ENCODE measurements at places on chromosomes 3 and 15. TPM values are rescaled to one million over a fixed set of nuclear protein-coding genes. Genes with fewer than 3 reads are reported as not detected.

- no peak for DNase-seq
These were observed 10.0 kb downstream of the HEXA start for GRCh38 chr15:72365844-72366243.

- peak; percentile 25 for DNase-seq
These were observed 43.5 kb downstream of the KLF15 start for GRCh38 chr3:126313580-126314304.

GRCh38 chr3:105397974-105398373, 31.3 kb downstream of the ALCAM start:
- DNase-seq, result no peak

NUP210 gene
- total RNA-seq, result 43.0 TPM

CYP1A2 gene
- not detected for total RNA-seq

- no peak for DNase-seq
These were observed 450.4 kb downstream of the MFSD1 start for GRCh38 chr3:159252274-159252673.

DNA sequence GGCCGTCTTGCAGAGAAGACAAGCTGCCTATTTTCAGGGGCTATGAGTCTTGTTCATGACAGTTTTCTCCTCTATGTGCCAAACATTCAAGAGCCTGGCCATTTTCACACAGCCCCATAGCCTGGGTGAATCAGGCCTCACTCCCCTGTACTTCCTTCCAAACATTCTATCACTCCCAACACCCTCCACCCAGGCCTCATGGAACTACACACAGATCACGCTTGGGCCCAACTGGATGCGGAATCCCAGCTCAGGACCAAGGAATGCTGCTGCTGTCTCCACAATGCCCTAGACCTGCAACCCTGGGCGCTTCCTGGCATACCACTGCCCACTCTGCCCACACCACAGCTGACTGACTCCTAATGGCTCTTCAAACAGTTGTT, 39.4 kb upstream of the PCSK6 start:
- no peak for DNase-seq

DNA sequence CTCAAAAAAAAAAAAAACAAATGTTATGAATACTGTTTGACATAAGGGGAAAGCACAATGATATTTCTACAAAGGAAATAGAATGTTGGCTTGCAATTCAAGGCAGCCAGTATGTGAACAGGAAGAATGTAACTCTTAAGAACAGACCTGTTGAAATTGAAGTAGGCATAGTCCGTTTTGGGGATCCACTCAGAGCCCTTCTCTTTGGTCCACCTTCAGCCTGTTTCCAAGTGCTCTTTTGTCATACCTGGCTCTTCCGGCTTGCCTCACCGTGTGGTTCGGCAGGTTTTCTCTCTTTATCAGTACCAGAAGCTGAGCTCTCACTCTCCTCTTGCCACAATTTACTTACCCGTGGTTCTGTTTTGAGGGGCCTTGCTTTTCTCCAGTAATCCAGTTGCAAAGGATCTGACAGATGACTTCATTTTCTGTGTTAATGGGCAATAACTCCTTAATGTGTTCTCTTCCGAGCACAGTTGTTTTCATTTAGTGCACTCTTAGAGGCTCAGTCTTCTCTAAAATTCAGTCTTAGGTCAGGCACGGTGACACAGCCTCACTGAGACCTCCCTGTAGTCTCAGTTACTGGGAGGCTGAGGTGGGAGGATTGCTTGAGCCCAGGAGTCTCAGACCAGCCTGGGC, 6.7 kb downstream of the ABHD17C start:
- no peak for DNase-seq

C3orf22 gene
- total RNA-seq, result not detected

LOXL1 gene
- total RNA-seq, result 21.3 TPM

- DNase-seq, result no peak
These were observed 30.9 kb upstream of the KCNMB3 start for GRCh38 chr3:179281825-179282224.

DNA sequence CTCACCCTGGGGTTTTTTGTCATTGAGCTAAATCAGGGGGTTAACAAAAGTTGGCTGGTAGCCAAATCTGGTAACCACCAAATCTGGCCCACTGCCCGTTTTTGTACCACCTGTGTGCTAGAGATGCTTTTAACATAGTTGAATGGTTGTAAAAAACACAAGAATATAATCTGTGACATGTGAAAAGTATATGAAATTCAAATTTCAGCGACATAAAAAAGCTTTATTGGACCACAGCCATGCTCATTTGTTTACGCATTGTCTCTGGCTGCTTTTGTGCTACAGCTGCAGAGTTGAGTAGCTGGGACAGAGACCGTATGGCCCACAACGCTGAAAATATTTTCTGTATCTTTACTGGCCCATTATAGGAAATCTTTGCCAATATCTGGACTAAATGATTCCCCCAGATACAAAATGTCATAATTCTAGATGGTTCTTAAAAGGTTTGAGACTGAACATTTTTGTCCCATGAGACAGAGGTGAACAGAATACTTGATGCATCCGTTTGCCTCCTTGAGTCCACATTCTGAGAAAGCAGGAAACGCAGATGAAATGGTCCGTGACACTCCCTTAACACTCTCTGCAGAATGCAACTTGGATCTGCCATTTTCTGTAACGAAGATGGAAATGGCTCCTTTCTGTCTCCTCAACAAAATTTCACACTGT, 120.9 kb upstream of the PDZRN3 start:
- DNase-seq, result no peak

- DNase-seq, result peak; percentile 56
These were observed 18.4 kb downstream of the MESP1 start for GRCh38 chr15:89732451-89733172.

- DNase-seq, result no peak
These were observed 21.1 kb downstream of the GAP43 start for GRCh38 chr3:115644391-115644790.

GRCh38 chr15:74206801-74207281, 4.3 kb upstream of the STRA6 start:
- DNase-seq, result no peak

GRCh38 chr15:45641999-45642932, 7.4 kb downstream of the SQOR start:
- no peak for DNase-seq

SSUH2 gene
- total RNA-seq, result 5.3 TPM

DNA sequence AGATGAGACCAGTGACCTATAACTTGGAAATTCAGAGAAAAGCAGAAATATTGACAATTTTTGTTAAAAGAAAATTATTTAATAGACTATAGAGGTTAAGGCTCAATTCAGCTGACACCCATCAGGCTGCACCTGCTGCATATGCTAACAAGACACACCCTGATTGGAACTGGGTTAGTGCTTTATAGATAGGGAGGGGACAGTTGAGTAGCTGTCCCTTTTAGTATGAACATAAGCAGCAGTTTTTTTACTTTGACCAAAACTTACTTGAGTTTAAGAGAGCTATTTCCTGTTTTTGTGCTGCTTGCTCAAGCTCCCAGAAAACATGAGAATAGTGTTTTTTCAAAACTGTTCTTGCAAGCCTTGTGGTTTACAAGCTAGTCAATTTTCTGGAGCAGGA, 292.6 kb downstream of the LRRC3B start:
- no peak for DNase-seq

ELL3 gene
- total RNA-seq, result 1.9 TPM

DNA sequence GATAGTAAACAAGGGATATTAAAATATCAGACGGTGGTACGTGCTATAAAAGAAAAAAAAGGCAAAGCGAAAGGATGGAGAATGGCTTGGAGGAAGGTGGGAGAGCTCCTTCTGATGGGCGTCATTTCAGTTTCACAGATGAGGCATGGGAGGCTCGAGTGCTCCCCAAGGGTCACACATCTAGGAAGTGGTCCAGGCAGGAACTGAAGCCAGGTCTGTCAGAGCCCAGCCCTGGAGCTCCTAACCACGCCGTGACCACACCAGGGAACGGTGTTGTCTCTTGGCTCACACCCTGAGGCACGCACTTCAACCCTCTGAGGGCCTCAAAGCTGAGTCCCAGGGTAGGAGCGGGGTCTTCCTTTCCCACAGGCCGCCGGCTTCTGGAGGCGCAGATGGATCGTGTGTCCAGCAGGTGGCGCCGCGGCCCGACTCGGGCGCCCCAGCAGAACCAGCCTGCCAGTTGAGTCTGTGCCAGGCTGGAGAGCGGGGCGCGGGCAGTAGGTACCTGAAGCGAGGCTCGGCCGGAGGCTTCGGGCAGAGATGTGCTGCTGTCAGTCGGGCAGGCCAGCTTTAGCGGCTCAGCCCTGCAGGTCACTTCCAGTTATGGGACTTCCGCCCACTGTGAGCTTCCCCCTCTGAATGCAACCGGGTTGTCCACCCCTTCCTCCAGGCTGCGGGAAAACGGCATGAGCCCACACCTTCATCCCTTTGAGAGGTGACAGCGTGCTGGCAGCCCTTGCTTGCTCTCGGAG, 68.1 kb downstream of the SLC6A1 start:
- peak; percentile 94 for DNase-seq

GRCh38 chr3:186254676-186255650, 107.1 kb downstream of the DGKG start:
- no peak for DNase-seq

- no peak for DNase-seq
These were observed 33.7 kb upstream of the TEX264 start for GRCh38 chr3:51637144-51637940.

- peak; percentile 8 for DNase-seq
These were observed 18.8 kb upstream of the FAM174B start for GRCh38 chr15:92674347-92674746.

CD200R1 gene
- total RNA-seq, result 1.1 TPM

CIDEC gene
- total RNA-seq, result not detected
